Keratinocyte (primary cell): ENCODE measurements at places on chromosomes 5 and 9.

DNA sequence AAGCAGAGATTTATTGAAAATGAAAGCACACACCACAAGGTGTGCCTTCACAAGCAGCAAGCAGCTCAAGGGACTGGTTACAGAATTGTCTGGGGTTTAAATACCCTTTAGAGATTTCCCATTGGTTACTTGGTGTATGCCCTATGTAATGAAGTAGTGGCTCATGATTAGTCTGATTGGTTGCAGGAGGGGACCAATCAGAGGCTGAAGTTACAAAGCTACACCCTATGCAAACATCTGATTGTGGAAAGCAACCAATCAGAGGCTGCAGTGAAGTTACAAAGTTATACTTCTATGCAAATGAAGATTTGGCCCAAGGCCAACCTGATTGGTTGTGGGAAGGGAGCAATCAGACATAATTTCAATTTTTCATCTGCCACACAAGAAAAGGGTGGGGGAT lies 119.9 kb downstream of the C9orf152 start:
- no peak for DNase-seq
- no peaks in the 10 kb centered on the region for H3K27me3 ChIP-seq
- peaks cover 4% of the 10 kb centered on the region for H3K36me3 ChIP-seq
- H3K4me3 ChIP-seq, result no peak overlapping the region
- H3K4me1 ChIP-seq, result peaks cover 11% of the 10 kb centered on the region

DNA sequence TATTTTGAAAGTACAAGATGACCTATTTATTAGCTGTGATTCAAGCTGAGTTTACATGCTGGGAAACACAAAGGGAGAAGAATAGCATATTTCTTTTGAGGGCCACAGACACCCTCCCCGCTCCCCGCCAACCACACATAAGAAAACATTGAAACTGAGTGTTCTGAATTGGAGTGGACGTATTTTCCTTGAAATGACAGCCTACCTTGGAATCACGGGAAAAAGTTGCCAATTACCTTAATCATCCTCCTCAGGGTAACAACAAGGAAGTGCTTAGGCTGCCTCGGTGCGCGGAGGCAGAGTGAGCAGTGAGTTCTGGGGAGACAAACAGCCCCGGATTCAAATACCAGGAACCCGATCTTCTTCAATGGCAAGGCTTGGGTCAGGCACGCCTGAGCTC lies 31.4 kb downstream of the CFAP77 start:
- H3K4me3 ChIP-seq, result no peak overlapping the region
- DNase-seq, result no peak
- no peaks in the 10 kb centered on the region for H3K4me1 ChIP-seq
- H3K27me3 ChIP-seq, result peaks cover 16% of the 10 kb centered on the region
- H3K27ac ChIP-seq, result no peak overlapping the region

DNA sequence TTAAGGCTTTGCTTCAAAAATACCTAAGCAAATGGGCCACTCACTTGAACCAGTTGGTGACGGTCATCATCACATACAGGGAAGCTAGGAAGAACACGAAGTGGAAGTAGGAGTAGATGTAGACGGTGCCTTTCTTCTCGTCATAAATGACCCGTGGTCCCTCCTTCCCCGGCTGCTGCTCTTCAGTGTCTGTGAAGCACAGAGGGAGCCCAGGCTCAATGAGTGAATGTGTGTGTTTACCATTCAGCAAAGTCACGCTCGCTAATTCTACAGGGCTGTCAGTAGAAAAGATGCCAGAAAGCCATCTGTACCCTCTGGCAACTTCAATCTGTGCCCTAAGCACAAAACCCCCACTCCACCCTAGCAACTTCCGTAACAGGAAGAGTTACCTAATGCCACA lies 109.8 kb downstream of the SERINC5 start:
- H3K27ac ChIP-seq, result no peak overlapping the region
- H3K4me1 ChIP-seq, result no peaks in the 10 kb centered on the region
- no peak for DNase-seq

- no peaks in the 10 kb centered on the region for H3K4me1 ChIP-seq
- H3K27me3 ChIP-seq, result no peaks in the 10 kb centered on the region
- H3K27ac ChIP-seq, result no peak overlapping the region
- no peak for DNase-seq
- H3K36me3 ChIP-seq, result no peaks in the 10 kb centered on the region
- H3K4me3 ChIP-seq, result no peak overlapping the region
Observed at GRCh38 chr5:14928661-14929060, 57.1 kb upstream of the ANKH start.

DNA sequence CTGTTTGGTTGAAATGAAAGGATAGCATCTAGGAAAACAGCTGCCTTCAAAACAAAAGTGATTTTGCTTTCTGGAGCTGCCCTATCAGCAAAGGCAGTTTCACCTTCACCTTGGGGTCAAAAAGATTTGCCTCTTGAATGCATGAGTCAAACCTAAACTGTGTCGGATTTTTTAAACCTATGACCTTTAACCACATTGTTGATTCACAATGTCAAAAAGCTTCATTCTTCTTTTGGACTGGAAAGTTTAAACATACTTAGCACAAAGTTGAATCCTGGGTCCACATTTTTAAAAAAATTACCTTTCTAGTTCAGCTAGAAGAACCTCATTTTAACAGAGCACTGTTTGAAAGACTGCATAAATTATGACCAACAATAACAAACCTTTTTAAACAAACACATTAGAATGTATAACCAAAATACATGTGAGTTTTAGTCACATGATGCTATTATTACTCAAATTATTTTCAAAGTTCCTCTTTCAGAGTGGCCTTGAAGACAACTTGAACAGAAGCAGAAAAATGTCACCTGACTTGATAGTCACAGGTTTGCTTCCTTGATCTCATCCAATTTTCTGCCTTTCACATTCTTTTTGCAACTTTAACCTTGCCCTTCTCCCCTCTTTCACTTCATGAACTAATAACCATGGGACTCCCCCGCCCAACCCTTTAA lies 109.7 kb upstream of the LHFPL2 start:
- H3K36me3 ChIP-seq, result no peaks in the 10 kb centered on the region
- no peak for DNase-seq
- H3K4me1 ChIP-seq, result no peaks in the 10 kb centered on the region
- H3K27me3 ChIP-seq, result no peaks in the 10 kb centered on the region

DNA sequence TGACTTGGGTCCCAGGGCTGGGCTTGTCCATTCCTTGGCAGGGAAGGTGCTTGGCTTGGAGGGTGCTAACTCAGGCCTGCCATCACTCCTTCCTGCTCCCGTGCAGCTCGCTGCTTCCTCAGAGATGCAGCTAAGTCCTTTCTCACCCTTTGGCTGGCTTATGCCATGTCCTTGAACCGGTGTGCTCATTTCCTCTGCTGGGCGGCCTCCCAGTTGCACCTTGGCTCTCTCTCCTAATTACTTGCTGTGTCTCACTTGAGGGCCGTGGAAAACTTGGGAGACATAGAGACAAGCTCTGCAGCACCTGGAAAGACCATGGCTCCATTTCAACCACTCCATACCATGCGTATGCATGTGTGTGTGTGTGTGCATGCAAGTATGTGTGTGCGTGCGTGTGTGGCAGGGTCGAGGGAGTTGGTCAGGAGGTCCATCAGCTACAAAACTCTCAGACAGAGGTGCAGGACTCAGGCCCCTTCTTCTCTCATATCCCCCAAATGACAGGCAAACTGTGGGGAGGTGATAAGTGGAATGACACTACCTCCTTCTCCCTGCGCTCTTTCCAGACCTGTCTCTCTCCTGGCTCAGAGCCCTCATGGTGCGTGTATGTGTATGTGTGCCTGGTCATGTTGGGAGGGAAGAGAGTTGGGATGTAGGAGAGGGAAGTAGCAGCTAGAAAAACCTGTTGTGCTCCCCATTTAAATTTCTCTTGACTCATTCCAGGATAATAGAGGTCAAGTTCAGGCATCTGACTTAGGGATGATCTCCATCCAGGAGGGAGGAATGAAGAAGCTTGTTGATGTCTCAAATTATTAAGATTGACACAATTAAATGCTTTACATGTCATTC lies 17.6 kb upstream of the MTMR12 start:
- no peak overlapping the region for H3K4me3 ChIP-seq
- no peaks in the 10 kb centered on the region for H3K27me3 ChIP-seq
- H3K36me3 ChIP-seq, result no peaks in the 10 kb centered on the region
- no peak overlapping the region for H3K27ac ChIP-seq

DNA sequence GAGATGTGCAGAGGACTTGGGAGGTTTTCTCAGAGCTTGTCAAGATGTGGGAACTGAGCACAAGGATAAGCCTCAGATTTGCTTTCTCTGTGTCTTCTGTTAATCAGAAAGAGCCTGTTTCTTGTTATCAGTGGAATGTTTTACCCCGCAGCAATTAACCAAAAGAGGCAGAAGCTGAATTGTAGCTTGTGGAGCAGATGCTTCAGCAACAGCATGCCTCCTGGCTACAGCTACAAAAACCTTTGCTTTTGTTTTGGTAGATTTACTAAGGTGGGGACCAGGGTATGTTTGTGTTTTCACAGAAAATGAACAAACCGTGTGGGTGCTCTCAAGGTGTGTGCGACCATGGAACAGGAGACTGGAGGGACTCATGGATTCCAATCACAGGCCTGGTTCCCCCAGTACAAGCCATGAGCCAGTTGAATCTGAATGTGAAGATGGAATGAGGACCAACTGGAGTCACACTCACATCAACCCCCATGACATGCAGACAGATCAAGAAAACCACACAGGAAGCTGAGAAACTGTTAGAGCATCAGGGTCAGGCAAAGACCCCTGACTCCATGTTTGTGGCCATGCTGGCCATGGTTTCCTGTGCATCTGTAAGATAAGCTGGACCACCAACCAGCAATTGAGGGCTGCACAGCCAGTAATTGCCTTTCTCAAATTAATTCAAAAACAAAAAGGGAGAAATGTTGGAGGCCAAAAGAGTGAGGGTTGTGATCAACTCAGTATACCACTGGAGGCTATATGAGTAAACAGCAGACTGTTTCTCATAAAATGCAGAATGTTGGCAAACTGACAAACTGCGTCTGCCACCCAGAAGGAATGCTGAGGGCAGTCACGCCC lies 6.9 kb downstream of the UGT3A2 start:
- peaks cover 2% of the 10 kb centered on the region for H3K27me3 ChIP-seq
- no peaks in the 10 kb centered on the region for H3K36me3 ChIP-seq
- no peak overlapping the region for H3K27ac ChIP-seq
- H3K4me1 ChIP-seq, result peaks cover 5% of the 10 kb centered on the region

DNA sequence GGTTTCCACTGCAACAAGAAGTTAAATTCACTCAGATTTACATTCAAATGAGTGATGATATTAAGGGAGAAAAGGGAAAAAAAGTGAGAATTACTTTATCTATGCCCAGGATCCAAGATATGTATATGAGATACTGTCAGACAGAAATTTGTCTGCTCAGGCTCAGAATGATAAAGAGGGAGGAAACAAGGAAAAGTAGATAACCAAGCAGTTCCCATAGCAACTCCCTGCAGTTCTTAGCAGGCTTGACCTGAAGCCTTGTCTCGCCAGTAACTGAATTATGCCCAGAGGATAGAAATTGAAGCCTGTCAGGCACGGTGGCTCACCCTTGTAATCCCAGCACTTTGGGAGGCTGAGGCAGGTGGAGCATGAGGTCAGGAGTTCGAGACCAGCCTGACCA lies 304.4 kb downstream of the TLE1 start:
- no peaks in the 10 kb centered on the region for H3K36me3 ChIP-seq
- DNase-seq, result no peak

DNA sequence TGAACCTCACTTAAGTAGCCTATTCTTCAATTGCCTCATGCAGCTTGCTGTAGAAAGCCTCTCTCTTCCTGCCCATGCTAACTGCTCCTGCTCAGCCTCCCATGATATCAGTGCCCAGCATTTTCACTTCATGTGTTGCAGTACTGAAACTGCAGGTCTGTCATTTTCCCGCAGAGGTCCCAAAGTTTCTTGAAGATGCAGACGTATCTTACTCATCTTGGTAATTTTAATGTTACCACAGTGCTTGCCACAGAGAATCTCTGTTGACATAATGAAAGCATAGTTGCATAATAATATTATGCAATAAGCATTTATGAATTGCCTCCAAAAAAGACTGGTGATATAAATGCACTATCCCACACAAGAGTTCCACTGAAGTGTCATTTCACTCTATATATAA lies 561.1 kb upstream of the DAP start:
- H3K27me3 ChIP-seq, result no peaks in the 10 kb centered on the region
- no peaks in the 10 kb centered on the region for H3K4me1 ChIP-seq
- DNase-seq, result no peak
- no peak overlapping the region for H3K27ac ChIP-seq
- H3K36me3 ChIP-seq, result no peaks in the 10 kb centered on the region
- H3K4me3 ChIP-seq, result no peak overlapping the region

- H3K36me3 ChIP-seq, result peaks cover 16% of the 10 kb centered on the region
- no peak for DNase-seq
- no peaks in the 10 kb centered on the region for H3K27me3 ChIP-seq
- no peak overlapping the region for H3K4me3 ChIP-seq
- H3K27ac ChIP-seq, result no peak overlapping the region
Observed at GRCh38 chr5:176654856-176655255, 7.6 kb downstream of the TSPAN17 start.

GRCh38 chr5:773517-774264 lies 10.8 kb downstream of the ZDHHC11B start:
- no peaks in the 10 kb centered on the region for H3K4me1 ChIP-seq
- H3K4me3 ChIP-seq, result no peak overlapping the region
- H3K27me3 ChIP-seq, result peaks cover 14% of the 10 kb centered on the region
- H3K36me3 ChIP-seq, result no peaks in the 10 kb centered on the region
- no peak for DNase-seq

- peaks cover 3% of the 10 kb centered on the region for H3K36me3 ChIP-seq
- peaks cover 45% of the 10 kb centered on the region for H3K4me1 ChIP-seq
- peak overlapping the region; percentile 56 for H3K27ac ChIP-seq
- no peak for DNase-seq
- no peaks in the 10 kb centered on the region for H3K27me3 ChIP-seq
Observed at GRCh38 chr5:76816110-76816831, 2.6 kb upstream of the F2RL1 start.

- no peak overlapping the region for H3K4me3 ChIP-seq
- H3K36me3 ChIP-seq, result no peaks in the 10 kb centered on the region
- peaks cover 4% of the 10 kb centered on the region for H3K4me1 ChIP-seq
- no peak overlapping the region for H3K27ac ChIP-seq
- DNase-seq, result no peak
- no peaks in the 10 kb centered on the region for H3K27me3 ChIP-seq
Observed at GRCh38 chr9:78938821-78939220, 632.9 kb upstream of the TLE4 start.

GRCh38 chr5:74209571-74209970 lies 431.0 kb downstream of the ENC1 start:
- H3K4me1 ChIP-seq, result peaks cover 14% of the 10 kb centered on the region
- H3K27ac ChIP-seq, result no peak overlapping the region
- no peaks in the 10 kb centered on the region for H3K27me3 ChIP-seq
- no peaks in the 10 kb centered on the region for H3K36me3 ChIP-seq
- no peak overlapping the region for H3K4me3 ChIP-seq
